Skin of body (tissue), 3 donors: ENCODE measurements at places on chromosomes 3 and 15. TPM values are rescaled to one million over a fixed set of nuclear protein-coding genes. Genes with fewer than 3 reads are reported as not detected.
A peak's percentile ranks its signal among the peaks of the same experiment; 100 is the strongest.

GRCh38 chr15:60815321-60815720 lies 336.4 kb upstream of the ICE2 start:
- DNase-seq: no peak

Gene GATA2
- total RNA-seq: 3.3 TPM

Gene PRR20G
- total RNA-seq: not detected

Gene ROPN1
- total RNA-seq: 0.69 TPM

GRCh38 chr3:64462203-64462602 lies 225.6 kb downstream of the ADAMTS9 start:
- DNase-seq: no peak

Gene SPINK8
- total RNA-seq: not detected

DNA sequence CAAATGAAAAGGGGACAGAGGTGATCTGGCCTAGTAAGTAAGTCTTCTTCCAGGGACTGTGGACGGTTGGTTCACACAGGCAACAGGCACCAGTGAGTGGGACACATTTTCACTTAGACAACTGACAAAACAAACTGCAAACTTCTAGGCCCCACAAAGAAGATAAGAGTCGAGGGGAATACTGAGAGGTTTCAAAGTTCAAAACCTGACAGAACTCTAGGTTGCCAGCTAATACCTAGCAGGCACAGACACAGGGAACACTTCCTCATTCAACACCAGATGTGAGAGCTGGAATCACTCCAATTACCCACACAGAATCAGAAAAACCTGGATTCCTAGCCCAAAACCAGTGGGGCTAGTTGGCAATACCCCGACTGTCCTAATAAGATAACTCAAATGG lies 621.7 kb downstream of the ZPLD1 start:
- no peak for DNase-seq

GRCh38 chr3:150110097-150110496 lies 139.4 kb upstream of the PFN2 start:
- no peak for DNase-seq

DNA sequence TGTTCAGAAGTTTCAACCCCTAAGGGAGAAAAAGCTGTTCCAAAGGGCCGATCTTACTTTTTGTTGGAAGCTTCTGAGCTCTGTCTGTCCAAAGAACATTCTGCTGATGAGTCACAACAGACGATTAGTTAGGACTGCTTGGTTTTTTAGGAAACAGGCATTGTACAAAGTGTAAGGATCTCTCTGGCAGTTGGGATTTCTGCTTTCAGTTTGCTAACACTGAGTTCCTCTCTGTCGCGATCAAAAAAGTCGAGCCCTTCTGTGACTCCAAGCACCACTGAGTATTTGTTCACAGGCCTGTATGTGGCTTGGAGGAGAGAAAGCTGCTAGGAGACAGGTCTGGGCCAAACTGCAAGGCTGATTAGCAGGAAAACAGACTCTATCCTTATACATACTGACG lies 91.8 kb upstream of the PFN2 start:
- peak; percentile 34 for DNase-seq

Gene ZMYND10
- 0.89 TPM for total RNA-seq

DNA sequence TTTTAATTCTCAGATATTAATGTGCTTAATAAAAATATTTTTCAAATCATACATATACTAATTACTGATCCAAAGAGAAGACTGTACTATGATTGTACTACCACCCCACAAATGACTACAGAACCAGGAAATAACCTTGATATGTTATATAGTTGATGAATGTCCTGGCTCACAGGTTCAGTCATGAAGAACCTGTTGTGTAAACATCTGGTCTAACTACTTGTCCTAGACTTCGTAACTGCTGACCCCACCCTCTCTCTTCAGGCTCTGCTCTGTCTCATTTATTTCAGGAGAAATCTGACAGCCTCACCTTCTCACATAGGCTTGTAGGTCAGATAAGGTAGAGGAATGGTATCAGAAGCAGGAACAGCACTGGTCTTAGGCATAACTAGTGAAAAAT lies 14.7 kb upstream of the CSTA start:
- no peak for DNase-seq

- no peak for DNase-seq
Measured at GRCh38 chr3:159126261-159127020, 324.6 kb downstream of the MFSD1 start.

DNA sequence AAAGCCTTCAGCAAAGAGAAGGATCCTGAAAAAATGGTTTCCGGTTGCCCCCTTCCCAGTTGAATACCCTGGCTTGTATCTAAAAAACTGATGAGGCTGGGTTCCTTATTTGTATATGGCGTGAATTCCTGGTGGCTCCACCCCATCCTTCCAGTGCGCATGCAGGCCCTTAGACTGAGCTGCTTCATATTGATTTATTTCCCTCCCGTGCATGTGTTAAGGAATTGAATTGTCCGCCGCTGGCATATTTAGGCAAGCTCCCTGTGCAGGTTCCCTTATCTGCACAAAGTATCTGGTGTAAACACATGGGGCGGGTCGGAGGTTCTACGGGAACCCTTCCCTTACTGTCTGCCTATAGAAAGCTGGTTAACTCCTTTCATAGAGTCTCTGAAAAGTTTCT lies 362.4 kb downstream of the FEZF2 start:
- DNase-seq: no peak

Gene SI
- total RNA-seq: not detected

- no peak for DNase-seq
Measured at GRCh38 chr3:184738506-184738890, 26.6 kb upstream of the MAGEF1 start.

Gene MASP1
- 26.5 TPM for total RNA-seq

DNA sequence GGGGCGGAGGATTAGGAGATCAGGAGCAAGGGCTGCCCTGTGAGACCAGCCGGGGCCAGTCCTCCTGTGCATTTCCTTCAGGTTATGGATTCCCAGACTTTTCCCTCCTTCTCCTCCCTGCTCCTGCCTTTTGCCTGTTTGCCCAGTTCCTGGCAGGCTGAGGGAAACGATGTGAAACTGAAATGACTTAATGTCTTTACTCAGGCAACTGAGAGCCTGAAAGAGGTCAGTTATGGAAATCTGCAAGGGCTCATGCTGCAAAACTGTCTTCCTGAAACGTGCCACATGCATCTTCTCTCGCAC lies 57.2 kb downstream of the MESD start:
- no peak for DNase-seq
